ENCODE measurements at places on chromosomes 2 and 18.

GRCh38 chr2:96315005-96315399 lies 9.7 kb upstream of the SNRNP200 start:
- DNase-seq: no peak

- DNase-seq: no peak
Observed at GRCh38 chr18:74715306-74715705, 117.6 kb downstream of the ZNF407 start.

GRCh38 chr18:34342960-34343359 lies 118.2 kb upstream of the NOL4 start:
- DNase-seq: no peak

GRCh38 chr2:227228061-227228667 lies 63.7 kb downstream of the COL4A3 start:
- DNase-seq: no peak

All from activated CD8-positive, alpha-beta memory T cell treated with anti-CD3 and anti-CD28 coated beads, Interleukin-2, amount 10 ng/mL, durations not matched to agents 7 days and 5 days (primary cell).